ENCODE measurements at places on chromosomes 2 and 18.

GRCh38 chr2:17588031-17588430 lies 47.5 kb downstream of the VSNL1 start:
- no peak for DNase-seq

DNA sequence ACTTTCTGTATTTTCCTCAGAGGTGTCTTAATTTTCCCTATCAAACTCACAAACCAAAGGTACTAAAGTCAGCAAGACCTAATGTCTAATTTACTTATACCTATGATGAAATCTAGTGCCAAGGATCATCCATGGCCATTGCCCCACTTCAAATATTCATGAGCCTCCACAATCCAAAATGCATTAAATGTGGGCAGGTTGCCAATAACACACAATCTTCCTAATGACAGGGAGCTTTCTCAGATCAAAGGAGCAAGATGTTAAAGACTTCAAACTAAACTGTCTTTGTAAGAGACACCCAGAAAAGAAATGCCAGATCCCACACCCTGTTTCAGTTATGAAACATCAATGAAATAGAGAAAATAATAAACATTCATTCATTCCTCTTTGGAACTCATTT lies 143.2 kb downstream of the TMEFF2 start:
- DNase-seq: no peak

DNA sequence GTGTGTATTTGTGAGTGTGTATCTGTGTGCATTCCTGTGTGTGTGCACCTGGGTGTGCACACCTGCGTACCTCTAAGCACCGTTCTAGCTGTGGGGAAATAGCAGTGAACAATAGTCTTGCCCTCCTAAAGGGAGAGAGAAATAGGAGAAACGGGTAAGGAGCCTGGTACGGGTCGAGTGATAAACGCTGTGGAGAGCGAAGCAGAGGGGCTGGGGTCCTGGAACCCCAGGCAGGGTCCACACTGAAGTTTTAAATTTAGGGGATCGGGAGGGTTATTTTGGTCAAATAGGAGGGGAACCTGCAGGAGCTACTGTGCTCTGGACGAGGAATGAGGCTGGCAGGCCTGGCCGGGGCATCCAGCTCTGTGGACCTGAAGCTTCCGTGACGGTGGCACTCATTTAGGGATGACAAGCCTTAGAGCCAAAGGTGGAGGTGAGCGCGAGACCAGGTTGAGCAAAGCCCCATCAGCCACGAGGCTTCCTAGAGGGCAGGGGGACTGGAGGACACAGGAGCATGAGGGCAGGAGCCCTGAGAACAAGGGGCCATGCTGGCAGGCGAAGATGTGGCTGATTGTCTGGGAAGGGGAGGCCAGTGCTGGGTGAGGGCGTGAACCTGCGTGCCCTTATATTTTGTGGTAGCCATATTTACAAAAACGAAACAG lies 188.0 kb downstream of the RTP5 start:
- no peak for DNase-seq

GRCh38 chr2:109432421-109432820 lies 181.3 kb downstream of the SEPTIN10 start:
- DNase-seq: no peak

DNA sequence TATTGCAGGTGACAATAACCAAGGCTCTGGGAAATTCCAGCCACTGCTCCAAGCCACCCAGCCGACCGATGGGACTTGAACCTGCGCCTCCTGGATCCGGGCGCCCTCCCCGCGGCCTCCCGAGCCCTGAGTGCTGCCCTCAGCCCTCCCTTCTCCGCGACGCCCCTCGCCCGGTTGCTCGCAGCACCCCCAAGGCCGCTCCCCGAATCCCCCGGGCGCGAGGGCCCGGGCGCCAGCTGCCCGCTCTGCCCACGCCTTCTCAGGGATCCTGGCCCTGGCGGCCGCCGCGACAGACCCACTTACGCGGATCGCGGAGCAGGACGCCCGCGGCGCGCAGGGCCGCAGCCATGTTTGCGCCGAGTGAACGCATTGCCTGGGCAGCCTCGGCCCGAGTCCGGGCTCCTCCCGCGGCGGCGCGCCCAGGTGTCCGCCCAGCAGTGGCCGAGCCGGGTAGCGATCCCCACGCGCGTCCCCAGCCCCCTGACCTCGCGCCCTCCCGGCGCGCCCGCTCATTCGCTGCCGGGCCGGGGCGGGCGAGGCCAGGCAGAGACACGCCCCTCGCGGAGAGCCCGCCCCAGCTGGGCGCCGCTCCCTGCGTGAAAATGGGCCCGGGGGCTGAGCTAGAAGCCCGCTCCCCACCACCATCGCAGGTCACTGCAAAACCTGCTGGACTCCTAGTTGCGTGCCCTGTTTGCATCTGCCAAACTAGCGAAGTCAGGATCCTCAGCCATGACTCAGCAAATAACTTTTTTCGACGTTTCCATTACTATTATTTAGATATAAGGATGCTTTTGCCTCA lies at the start of gene FECH:
Gene FECH (minus strand): TSS at position 452 of the 799 bp plus-strand sequence. CDS start 82 bp downstream, at position 370.
- DNase-seq: peak; percentile 62

DNA sequence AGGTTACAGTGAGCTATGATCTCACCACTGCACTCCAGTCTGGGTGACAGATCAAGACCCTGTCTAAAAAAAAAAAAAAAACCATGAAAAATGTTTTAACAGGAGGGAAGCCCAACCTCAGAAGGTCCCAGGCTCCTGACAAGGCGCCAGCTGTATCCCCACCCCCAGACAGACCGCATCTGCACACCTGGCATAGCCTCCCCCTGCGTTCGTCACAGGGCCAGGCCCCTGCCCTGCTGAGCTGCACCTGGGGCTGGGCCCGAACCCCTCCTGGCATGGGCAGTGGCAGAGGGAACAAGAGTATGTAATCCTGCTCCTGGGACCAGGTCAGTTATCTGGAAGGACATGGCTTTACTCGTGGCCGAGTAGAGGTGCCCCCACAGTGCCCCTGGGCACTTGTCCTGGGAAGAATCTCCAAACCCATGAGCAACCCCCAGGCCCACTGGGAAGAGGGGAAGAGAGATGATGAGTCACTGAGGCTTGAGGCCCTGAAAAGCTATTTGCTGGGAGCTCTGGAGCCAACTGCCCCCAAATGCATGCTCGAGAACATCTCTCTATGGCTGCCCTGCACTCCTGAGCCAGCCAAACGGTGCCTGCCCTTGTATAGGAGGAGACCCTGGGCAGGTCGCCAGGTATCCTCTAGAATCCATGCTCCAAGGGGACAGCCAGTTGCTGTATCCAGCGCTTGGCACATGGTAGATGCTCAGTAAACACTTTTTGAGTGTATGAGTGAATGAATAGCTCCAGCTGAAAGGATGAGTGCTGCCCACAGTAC lies 265.5 kb downstream of the ATAD2B start:
- no peak for DNase-seq

DNA sequence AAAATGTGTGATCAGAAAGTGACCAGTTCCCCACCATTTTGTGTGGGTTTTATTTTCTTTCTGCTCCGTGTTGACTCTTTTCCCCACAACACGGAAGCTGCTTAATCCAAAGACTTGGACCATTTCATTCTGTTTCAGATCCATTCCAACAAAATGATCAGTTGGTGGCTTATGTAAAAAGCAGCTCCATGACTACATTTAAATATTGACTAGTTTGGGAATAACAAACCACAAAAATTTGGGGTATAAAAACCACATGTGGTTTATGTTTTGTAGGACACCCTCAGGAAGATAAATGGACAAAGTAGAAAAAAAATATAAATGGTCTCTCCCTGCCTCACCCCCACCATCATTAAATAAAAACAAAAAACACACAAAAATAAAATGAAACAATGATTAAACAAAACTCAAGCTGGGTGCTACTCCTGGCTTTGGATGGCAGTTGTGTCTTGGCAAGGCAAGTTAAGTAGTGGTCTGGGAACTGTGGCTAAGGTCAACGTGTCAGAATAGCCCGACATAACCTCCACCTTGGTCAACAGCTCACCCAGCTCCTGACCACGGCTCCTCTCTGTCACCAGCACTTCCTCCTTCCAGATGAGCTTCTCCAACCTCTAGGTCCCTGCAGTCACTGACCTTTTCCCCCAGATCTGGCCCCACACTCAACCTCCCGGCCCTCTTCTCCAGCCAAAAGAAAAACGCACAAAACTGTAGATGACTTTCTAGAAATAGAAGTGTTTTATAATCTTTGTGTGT lies 12.8 kb upstream of the WIPF1 start:
- no peak for DNase-seq

DNA sequence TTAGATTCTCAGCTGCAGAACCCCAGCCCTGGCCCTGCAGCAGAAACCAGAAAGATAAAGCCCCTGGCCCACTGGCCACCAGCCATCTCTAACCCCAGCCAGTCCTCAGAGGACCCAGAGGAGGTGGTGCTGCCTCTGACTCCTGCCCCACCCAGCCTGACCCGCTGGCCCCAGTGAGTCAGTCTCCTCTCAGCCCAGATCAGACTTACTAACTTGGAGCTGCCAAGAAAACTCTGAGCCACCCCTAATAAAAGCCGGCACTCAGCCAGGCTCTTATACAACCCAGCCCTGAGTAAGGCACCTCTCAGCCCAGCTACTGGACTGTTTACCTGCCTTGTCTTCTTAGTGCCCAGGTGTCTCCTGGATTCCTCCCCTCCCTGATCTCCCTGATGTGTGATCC lies 2.0 kb downstream of the SLC14A2 start:
- DNase-seq: no peak

DNA sequence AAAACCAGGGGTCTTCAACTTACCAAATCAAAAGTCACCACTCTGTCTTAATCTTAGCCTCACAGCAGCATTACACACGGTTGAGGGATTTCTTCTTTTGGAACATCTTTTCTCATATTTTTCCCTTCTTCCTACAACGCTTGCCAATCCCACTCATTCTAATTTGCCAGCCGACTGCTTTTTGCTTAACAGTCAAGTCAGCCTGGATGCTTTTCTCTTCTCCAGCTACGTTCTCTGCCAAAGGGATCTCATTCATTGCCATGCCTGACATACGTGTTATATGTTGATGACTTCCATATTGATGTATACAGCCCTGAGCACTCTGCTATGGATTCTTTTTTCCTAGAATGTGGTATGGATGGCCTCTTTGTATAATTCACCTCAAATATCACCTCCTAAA lies 37.3 kb downstream of the CDH19 start:
- DNase-seq: no peak

DNA sequence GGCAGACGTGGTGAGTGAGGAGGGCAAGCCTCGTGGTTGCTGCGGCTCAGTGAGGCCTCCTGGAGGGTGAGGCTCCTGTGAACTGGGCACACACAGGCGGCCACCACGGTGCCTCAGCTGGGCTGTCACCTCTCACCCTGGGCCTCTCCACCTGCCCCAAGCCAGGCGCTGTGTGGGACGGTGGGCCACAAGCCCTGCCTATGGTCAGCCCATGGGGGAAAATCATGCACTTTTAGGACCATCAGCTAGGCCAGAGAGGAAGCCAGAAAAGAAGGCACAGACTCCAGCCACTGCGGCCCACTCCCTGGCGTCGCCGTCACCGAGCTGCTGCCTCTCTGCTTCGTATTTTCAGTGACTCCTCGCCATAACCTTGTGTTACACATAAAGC lies 28.5 kb upstream of the HS6ST1 start:
- no peak for DNase-seq

- no peak for DNase-seq
Measured at GRCh38 chr2:241038374-241039180, 40.2 kb downstream of the SNED1 start.

GRCh38 chr18:56645415-56646016 lies 5.6 kb upstream of the WDR7 start:
- DNase-seq: no peak

DNA sequence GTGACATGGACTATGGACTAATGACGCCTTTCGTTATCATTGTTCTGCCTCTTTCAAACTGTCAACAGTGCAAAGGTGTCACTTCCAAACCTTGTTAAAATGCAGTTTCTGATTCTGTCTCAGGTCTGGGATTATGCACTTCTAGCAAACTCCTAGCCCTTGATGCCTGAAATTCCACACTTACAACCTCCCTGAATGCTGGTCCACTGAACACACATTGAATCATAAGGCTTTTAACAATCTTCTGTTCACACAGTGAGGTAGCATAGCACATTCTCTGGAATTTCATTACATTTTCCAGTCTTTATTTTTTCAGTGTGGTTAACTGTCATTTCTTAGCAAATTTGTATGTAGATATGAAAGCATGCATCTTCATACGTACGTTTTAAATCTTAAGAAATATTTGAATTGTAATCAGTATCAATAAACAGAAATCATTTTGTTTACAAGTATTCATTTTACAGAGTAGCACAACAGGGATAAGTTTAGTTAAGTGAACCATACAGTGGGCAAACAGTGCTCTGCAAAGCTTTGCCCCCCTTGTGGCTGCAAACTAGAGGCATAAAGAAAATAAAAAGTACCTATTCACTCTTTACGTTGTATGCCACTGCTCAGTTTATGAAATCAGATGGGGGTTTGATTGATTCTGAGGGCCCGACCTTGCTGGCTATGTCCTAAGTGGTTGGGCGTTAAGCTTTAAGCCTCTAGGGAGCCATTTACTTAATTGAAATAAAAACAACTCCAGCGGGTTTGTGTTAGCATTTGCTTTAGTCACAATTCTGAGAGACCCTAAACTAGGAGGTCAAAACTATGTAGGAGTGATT lies 250.8 kb downstream of the LRRTM1 start:
- DNase-seq: no peak

DNA sequence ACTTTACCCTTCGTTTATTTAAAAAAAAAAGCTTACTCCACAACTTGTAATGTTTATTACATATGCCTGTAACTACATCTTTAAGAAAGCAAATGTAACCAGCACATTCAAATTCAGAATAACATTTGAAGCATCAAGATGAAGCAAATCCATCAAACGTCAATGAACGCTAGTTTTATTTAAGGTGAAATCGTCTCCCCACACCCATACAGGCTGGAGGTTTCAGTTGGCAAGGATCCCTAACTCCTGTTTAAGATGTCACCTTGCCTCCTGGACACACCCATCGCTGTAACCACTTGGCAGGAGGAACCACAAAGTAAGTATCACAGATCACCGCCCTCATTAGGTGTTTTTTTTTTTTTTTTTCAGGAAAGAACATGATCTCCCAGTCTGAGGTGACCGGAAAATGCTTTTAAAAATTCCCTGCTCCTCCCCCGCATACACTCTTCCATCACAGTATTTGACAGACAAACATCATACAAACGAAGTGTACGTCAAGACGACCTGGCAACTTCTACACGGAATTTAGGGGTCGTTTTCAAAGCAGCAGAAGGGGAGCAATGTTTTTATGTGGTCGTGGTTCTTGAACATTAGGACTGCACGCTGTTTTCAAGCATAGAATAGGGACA lies 19.7 kb upstream of the STPG4 start:
- DNase-seq: no peak

DNA sequence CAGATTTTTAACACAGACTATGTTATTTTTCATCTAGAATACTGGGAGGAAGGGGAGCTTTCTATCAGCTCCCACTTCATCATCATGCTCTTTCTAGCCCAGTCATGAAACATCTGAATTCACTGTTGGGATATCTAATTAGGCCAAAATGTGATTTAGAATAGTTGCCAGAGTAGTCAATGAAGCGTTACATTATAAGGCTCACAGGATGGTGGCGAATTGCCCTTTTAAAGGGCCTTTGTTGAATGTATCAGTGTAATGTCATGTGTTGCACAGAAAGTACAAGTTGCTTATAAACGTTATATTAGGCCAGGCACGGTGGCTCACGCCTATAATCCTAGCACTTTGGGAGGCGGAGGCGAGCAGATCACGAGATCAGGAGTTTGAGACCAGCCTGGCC lies 45.6 kb downstream of the PDE1A start:
- DNase-seq: no peak

All from endothelial cell (in vitro differentiated cells).